ENCODE measurements at places on chromosomes 11 and 22. TPM values are rescaled to one million over a fixed set of nuclear protein-coding genes. Genes with fewer than 3 reads are reported as not detected.

CRACR2B gene
- 34.3 TPM for total RNA-seq

DNA sequence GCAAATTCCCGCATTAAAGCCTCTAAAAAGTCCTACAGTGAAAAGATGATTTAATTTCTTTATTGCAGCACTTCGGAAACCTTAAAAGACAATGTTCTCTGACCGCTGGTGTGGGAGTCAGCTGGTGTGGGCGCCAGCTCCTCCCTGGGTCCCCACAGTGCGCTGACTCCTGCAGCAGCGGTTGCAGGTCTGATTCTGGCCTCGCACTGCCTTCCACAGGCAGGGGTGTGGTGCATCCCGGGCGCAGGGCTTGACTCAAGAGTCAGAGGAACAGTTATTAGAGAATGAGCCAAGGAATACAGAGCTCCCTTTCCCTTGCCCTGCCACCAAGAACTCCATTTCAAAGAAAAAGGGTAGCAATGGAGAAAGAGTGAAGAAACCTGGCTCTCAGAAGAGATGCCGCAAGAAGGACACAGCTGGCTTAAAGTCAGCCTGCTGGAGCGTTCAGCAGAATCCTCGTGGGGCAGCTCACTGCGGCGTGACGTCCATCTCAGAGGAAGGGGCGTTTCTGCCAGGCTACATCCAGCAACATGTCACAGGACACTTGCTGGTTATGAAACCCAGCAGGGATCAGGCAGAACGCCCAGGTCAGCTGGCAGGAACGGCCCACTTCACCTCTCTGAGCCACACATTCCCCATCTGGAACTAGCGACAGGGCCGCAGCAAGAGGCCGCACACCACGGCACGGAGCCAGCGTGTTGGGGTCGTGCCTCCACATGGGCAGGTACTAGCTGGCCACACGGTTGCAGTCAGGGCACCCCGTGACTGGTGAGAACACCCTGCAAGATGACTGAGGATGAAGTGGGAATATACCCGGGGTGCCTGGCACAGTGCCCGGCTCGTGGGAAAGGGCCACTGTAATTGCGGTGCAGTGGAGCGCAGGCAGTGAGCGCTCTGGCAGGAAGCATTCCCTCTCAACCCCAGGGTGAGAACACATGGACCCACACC lies 18.1 kb upstream of the EFCAB6 start:
- peak; percentile 71 for DNase-seq

- DNase-seq: no peak
Measured at GRCh38 chr11:47510209-47510608, 42.7 kb downstream of the CELF1 start.

GRCh38 chr11:96827164-96827563 lies 437.4 kb downstream of the JRKL start:
- DNase-seq: no peak

- DNase-seq: no peak
Measured at GRCh38 chr11:35281169-35281688, 138.1 kb downstream of the SLC1A2 start.
